Activated CD4-positive, alpha-beta T cell treated with anti-CD3 and anti-CD28 coated beads for 36 hours (primary cell): ENCODE measurements at places on chromosomes 1 and 21. TPM values are rescaled to one million over a fixed set of nuclear protein-coding genes. Genes with fewer than 3 reads are reported as not detected.
A peak's percentile ranks its signal among the peaks of the same experiment; 100 is the strongest.

Gene HSPG2
- total RNA-seq: 20.6 TPM

Gene HSPB7
- total RNA-seq: not detected

DNA sequence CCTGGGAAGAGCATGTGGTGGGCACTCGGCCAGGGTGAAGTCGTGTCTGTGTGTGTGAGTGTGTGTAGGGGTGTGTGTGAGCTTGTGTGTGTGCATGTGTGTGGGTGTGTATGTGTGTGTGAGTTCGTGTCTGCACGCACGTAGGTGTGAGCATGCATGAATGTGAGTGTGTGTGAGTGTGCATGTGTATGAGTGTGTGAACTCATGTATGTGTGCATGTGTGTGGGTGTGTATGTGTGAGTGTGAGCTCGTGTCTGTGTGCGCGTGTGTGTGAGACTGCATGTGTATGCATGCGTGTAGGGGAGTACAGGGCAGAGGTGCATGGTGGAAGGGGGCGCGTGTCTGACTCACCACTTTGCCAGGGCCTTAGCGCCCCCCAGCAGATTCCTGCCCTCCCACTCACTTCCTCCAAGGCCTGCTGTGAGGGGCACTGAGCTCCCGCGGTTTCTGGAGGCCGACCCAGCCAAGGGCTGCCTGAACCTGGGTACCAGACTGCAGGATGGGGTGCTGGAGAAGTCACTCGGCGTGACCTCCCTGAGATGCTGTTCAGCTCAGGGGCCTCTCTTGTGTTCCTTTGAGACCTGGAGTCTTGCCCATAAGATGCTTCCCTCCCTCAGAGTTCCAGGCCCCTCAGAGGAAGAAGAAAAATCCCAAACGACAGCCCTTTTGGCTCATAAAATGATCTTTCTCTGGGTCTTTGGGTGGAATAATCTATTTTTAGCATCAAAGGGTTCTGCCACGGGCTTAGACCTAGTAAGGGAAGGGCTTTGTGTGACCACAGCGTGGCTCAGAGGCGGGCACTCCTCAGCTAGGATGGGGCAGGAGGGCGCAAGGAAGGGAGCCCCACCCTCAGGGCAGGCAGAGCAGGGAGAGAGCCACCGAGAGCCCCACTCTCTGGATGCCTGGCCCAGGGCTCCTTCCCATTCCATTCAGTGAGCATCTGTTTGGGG is 41.1 kb upstream of the RUNX3 start:
- H3K27ac ChIP-seq: peak overlapping the region; percentile 82
- no peaks in the 10 kb centered on the region for H3K27me3 ChIP-seq

- H3K27me3 ChIP-seq: peaks cover 21% of the 10 kb centered on the region
- no peak for DNase-seq
- no peak overlapping the region for H3K27ac ChIP-seq
- no peak overlapping the region for H3K4me3 ChIP-seq
- H3K4me1 ChIP-seq: peaks cover 6% of the 10 kb centered on the region
- no peaks in the 10 kb centered on the region for H3K36me3 ChIP-seq
Observed at GRCh38 chr1:108208724-108209446, 8.7 kb upstream of the SLC25A24 start.

Gene APCS
- not detected for total RNA-seq

Gene RORC
- 3.9 TPM for total RNA-seq

DNA sequence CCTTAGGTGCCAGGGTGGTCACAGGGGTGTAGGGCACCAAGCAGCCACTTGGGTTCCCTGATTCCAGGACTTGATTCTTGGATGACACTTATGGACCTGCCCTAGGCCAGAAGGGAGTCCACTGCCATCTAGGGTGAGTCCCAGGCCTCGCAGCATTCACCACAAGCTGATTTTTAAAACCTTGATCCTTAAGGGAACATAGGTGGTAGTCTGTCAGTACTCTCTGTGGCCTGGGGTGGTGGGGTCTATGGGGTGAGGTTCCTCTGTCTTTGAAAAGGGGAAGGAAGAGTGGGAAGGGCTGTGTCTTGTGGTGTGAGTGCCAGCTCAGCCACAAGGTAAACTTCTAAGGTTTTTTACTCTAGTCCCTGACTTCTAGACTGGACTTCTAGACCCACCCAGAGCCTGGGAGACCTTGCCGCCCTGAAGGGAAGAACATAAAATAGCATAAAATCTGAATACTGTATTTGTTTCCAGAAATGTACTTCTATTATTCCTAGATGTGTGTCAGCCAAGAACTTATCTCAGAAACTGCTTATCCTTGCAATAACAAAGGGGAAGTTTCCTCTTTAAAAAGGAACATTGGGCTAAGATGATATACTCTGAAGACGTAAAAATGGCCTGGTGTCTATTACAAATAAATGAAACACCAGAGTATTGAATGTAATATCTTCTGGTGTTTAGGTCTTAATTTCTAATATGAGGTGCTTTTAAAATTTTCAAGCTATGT is 757.3 kb downstream of the LTN1 start:
- no peaks in the 10 kb centered on the region for H3K4me1 ChIP-seq
- H3K36me3 ChIP-seq: no peaks in the 10 kb centered on the region
- H3K27ac ChIP-seq: no peak overlapping the region

Gene NRIP1
- total RNA-seq: 7.7 TPM

DNA sequence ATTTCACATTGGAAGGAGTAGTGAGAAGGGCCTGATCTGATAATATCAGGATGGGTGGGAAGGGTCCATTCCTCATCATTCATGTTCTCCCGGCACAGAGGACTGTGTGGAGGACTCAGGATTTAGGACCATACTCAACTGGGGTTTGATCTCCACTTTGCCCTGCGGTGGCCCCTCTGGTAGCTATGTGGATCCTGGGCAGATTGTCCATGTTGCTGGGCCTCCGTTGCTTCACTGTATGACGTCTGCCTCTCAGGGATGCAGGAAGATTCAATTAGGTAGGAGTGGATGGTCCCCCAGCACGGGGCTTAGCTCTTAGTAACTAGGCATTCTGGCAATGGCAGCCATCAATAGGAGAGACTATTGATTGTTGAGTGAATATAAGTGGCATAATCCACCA is 2.3 kb downstream of the ETS2 start:
- peak overlapping the region; percentile 86 for H3K4me3 ChIP-seq
- peaks cover 55% of the 10 kb centered on the region for H3K36me3 ChIP-seq
- H3K4me1 ChIP-seq: peaks cover 54% of the 10 kb centered on the region
- H3K27ac ChIP-seq: no peak overlapping the region
- DNase-seq: no peak

Gene FAM72A
- total RNA-seq: 34.8 TPM

GRCh38 chr1:25504706-25505595 is 38.5 kb upstream of the LDLRAP1 start:
- H3K27me3 ChIP-seq: no peaks in the 10 kb centered on the region
- H3K36me3 ChIP-seq: peaks cover 2% of the 10 kb centered on the region
- no peak overlapping the region for H3K27ac ChIP-seq
